Activated CD8-positive, alpha-beta T cell treated with anti-CD3 and anti-CD28 coated beads, Interleukin-2, amount 10 ng/mL, durations not matched to agents 7 days and 5 days (primary cell): ENCODE measurements at places on chromosomes 6 and 20. TPM values are rescaled to one million over a fixed set of nuclear protein-coding genes. Genes with fewer than 3 reads are reported as not detected.

DNA sequence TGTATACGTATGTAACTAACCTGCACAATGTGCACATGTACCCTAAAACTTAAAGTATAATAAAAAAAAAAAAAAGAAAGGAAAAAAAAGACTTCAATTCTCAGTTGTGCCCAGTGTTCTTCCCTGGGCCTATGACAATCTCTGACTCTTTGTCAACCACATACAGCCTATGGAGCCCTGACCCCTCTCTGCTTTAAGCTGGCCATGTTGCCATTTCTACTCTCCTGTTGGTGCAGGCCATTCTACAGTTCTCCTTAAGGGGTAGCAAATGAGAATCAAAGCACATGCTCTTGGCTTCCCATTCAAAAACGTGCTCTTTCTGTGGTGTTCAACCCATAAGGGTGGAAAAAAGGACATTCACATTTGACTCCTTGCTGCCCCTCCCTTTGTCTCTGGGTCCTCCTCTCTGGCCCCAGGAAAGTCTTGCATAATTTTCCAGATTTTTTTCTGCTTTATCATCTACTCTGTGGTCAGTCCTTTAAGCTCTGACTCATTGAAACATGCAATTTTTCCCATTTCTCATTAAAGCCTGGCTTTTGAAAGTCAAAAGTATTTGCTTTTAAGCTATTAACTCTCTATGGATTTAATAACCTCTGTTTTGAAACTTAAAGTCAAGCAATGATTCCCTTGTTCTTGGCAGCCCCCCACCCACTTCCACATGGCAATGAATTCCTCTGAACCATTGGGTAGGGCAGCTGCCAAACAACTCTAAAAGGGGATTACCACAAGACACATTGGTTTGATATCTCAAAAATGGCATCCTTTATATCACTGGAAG, 208.6 kb upstream of the MCHR2 start:
- no peak overlapping the region for H3K27ac ChIP-seq
- H3K4me3 ChIP-seq, result no peak overlapping the region
- DNase-seq, result no peak
- H3K36me3 ChIP-seq, result no peaks in the 10 kb centered on the region
- H3K27me3 ChIP-seq, result no peaks in the 10 kb centered on the region
- H3K4me1 ChIP-seq, result no peaks in the 10 kb centered on the region

DNA sequence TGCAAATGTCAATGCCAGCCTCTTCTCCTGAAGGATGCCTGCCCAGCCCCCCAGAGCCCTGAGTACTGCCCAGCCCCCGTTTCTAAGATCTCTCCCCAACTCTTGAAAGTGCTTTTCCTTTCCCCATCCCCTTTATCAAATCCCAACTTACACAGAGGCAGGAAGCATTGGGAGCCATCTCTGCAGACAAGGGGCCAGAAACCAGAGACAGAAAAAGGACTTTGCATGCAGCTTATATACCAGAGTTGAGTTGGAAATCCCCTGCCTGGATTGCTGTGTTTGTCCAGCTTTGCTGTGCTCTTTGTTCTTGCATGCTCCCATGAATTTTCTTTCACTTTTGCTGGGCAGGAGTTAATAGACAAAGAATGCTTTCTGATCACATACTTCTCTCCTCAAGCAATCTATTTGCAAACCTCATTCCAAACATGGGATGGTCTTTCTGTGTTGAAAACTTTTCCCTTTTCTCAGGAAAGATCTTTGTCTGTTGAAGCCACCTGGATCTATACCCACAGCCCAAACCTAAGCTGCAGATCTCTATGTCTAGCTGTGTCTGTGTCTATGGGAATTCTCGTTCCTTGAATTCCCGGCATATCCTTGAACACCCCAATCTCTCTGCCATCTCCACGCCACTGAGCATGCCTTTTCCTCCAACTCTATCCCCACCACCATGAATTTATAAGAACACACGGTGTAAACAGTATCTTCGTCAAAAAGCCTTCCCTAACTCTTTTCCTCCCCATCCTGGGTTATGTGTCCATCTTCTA, at the start of gene UBD:
Gene UBD, minus strand, starts transcription at position 209 of the 764 bp plus-strand sequence. Its CDS starts 31 bp downstream, at position 178.
- no peak within 1 kb of the TSS for H3K4me3 ChIP-seq
- no peak within 1 kb of the TSS for H3K27ac ChIP-seq
- peaks cover 4% of the 10 kb centered on the region for H3K4me1 ChIP-seq
- no peak for DNase-seq

GRCh38 chr20:24665741-24666191, 196.3 kb downstream of the SYNDIG1 start:
- H3K27me3 ChIP-seq, result no peaks in the 10 kb centered on the region
- DNase-seq, result no peak
- H3K4me1 ChIP-seq, result no peaks in the 10 kb centered on the region
- no peaks in the 10 kb centered on the region for H3K36me3 ChIP-seq

Gene MYCT1
- not detected for total RNA-seq

Gene SLC17A4
- not detected for total RNA-seq
